GM12891 (cell line): ENCODE measurements at places on chromosomes 5 and 9.

- no peak for DNase-seq
Observed at GRCh38 chr5:12661617-12662370, 757.5 kb upstream of the CTNND2 start.

GRCh38 chr5:13508559-13508958, 435.9 kb downstream of the DNAH5 start:
- no peak for DNase-seq

DNA sequence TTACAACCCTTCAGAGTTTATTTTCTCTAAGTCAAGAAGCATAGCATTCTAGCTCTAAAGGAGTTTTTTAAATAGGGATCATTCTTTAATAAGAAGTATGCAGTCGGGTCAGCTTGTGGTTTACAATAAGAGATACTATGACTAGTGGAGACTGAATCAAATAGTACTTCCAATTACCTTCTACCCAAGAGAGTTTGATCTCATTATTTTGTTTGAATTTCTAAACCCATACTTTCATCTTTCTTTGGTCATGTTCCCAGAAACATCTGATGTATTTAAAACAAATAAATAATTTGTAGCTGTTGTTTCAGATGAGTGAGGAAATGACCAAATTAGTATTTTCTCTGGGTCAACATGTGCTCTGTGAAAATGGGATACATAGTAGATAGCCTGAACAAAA, 160.2 kb upstream of the CDH6 start:
- DNase-seq: no peak

DNA sequence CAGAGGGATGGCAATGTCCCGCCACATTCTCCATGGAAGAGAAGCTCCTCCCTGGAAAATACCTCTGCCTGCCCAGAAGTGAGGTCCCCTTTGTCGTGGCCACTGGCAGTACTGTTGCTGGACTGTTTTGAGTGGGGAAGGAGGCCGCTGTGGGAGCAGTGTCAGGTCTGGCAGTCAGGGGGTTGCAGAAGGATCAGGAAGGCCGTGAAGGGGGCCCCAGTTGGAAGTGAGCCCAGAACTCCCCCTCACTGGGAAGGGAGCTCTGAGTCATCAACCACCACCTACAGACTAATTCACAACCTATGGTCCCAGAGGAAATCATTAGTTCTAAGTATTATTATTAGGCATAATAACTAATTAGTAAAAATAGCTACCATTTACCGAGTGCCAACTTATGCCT, 200.4 kb downstream of the TTLL11 start:
- no peak for DNase-seq

GRCh38 chr5:44839018-44839681, 30.4 kb downstream of the MRPS30 start:
- DNase-seq: no peak

GRCh38 chr5:122874179-122874875, 28.9 kb downstream of the SNX24 start:
- no peak for DNase-seq

DNA sequence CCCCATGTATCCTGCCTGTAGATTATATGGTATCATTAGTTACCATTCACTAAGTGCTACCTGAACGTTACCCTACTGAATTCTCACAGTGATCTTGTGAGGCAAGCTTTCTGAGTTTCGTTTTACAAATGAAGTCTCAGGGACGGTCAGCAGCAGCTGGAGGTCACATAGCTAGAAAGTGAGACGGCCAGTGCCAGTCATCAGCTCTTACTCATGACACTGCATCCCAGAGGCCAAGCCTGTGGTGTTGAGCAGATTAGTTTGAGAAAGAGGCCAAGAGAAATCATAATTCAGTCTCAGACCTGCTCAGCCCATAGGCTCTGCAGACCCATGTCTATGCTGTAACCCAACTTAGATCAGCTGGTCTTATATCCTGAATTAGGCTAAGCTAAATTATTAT, 95.7 kb upstream of the EGFLAM start:
- DNase-seq: no peak

DNA sequence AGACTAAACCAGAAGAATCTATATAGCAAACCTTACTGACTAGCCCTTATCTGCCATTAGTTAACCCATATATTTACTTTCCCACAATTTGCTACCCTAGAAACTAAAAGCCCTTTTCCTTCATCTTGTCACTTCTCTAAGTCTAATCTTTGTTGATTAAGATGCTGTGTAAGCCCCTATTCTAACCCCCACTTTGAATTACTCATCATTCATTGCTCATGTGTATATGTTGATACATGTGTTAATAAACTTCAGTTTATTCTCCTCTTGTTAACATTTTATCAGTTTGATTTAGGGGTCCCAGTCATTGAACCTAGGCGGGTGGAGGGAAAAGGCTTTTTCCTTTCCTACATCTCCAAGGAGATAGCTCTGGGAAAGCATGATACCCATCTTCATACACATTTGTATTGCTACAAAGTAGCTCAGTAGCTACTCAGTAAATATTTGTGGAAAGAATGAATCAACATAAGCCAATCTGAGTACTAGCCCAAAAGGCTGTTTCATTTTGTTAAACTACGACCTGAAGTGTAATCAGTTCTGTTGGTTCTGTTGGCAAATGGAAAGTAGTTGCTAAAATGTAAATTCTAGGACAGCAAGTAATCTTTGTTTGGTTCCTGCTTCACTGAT, 35.1 kb upstream of the NDFIP1 start:
- DNase-seq: no peak

DNA sequence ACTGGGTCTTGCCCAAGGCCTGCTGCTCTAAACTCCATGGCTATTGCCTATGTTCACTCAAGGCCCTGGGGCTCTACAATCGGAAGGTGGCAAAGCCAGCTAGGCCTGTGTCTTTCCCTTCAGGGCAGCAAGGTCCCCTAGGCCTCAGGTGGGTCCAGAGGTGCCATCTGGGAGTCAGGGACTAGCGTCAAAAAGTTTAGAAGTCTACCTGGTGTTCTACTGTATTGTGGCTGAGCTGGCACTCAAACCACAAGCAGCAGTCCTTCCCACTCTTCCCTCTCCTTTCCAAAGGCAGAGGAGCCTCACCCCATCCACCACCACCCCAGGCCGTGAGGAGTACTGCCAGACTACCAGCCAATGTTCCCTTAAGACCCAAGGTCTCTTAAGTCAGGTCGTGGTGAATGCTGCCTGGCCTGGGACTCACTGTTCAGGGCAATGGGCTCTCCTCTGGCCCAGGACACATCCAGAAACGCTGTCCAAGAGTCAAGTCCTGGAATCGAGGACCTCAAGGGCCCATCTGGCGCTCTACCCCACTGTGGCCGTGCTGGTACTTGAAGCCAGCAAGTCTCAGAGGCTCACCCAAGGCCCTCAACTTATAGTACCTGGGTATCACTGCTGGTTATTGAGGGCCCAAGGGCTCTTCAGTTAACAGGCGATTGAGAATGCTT, 13.0 kb upstream of the SARDH start:
- no peak for DNase-seq

- no peak for DNase-seq
Observed at GRCh38 chr5:160747987-160748386, 104.0 kb downstream of the ATP10B start.

DNA sequence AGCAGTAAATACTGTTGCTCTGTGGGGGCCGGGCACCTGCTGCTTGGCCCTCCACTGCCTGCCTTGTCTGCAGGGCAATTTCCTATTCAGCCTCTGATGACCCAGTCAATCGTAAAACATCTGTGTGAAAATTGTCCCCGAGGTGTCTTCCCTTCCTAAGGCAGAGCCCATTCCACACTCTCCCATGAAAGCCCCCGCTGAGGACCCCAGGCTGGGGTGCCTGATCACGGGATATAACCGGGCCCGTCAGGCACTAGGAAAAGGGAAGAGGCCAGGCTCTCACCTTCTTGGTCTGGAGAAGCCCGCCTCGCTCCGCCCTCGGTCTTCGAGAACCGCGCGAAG, 27.2 kb upstream of the SCGB3A1 start:
- DNase-seq: no peak

DNA sequence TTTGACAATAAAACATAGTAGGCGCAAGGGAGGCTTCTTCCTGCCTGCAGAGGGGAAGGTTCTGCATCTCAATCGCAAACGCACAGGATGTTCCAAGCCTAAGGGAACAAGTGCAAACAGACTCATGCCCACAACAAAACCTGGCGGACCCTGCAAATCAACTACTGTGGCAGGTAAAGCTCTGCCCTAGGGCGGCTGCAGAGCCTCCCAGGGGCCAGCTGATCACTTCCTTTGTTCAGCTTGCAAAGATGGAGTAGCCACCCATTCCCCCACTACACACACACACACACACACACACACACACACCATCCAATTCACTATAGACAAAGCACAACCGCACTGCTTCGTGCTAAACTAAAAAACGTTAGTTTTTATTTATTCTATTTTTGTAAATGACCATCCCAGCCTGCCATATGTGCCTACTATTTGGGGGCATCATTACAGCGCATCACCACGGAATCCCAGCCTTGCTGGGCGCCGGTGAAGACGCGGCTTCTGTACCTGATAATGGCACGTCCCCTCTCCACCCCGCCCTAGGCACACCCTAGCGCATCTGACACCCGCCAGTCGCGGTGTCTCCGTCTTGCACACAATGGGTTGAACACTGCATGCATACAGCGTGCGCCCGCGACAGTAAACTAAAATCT, 57.6 kb downstream of the DPYSL3 start:
- no peak for DNase-seq

DNA sequence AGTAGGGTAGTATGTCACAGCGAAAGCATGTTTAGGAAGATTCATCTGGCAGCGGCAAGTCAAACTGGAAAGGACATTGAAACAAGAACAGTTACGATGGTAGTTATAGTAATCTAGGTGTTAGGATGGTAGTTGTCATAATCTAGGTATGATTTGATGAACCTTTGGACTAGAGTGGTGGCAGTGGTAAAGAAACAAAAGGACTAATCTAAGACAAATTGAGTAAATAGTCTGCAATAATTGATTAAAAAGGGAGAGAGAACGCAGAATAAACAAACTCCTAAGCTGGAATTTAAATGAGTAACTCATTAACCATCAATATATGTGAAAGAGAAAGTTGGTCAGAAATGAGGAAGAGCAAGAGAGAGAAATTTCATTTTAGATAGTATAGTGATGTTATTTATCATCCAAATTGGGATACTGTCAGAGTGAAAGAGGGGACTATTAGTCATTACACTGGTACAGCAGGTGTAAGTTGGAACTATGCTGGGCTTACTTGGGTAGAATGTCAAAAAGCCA, 56.8 kb downstream of the MTREX start:
- DNase-seq: no peak

- no peak for DNase-seq
Observed at GRCh38 chr9:118946669-118947068, 422.6 kb downstream of the BRINP1 start.

- no peak for DNase-seq
Observed at GRCh38 chr9:75599126-75599525, 291.3 kb upstream of the PCSK5 start.

- no peak for DNase-seq
Observed at GRCh38 chr5:76457674-76458485, 54.8 kb downstream of the IQGAP2 start.

GRCh38 chr5:102221949-102222348, 74.1 kb downstream of the SLCO4C1 start:
- no peak for DNase-seq

DNA sequence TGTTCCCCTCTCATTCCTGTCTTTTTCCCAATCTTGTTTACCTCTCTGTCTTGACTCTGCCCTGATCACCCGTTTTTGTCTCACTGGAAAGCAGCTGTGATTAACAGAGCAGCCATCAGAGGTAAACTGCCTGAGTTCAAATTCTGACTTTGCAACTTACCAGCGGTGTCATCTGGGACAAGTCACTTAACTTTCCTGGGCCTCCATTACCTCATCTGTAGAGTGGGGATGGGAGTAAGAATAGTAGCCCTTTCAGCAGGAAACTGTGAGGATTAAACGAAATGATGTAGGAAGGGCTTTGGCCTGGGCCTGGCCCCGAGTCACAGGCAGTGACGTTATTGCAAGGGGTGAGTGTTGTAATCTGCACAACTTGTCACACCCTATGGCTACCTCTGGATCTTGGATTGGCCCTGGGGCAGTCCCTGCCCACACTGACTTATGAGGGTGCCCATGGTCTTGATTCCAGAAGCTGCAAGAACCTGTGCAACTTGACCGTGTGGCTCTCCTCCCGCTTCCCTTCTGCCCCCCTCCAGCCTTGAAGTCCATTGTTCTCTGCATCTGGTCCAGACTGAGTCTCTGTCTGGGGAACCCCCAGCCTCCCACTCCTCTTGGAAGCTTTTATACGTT, 657 bp upstream of the PCDH12 start:
- no peak for DNase-seq

GRCh38 chr5:153490118-153491037, at the start of gene GRIA1:
Gene GRIA1, plus strand, starts transcription at chr5:153490670.
- DNase-seq: no peak

- no peak for DNase-seq
Observed at GRCh38 chr9:19442240-19442639, 33.4 kb downstream of the ACER2 start.

DNA sequence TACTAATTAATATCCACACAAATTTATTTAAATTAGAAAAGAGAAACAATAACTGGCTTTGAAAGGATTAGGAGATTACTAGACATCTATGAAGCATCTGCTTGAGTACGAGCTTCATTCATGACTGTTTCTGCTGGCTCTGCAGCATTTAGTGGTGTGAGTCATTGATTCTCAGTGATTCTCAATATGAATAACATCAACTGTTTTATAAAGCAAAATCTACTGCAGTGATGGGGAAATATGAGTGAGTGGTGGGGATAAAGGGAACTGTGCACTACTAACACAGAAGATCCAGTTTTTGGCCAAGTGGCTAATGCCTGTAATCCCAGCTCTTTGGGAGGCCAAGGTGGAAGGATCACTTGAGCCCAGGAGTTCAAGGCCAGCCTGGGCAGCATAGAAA, 8.4 kb downstream of the FNBP1 start:
- DNase-seq: no peak

GRCh38 chr9:100229136-100229535, 123.6 kb downstream of the TEX10 start:
- no peak for DNase-seq

DNA sequence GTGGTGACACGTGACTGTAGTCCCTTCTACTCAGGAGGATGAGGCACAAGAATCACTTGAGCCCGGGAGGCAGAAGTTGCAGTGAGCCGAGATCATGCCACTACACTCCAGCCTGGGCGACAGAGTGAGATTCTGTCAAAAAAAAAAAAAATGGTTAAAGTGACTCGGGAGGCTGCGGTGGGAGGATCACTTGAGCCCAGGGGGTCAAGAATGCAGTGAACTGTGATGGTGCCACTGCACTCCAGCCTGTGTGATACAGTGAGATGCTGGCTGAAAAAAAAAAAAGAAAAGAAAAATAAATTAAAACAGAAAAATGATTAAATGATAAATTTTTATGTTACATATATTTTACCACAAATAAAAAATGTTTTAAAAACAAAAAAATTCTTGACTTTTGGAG, 51.9 kb downstream of the KLF4 start:
- DNase-seq: no peak
